ENCODE measurements at places on chromosomes 3 and 15.

- DNase-seq: no peak
Observed at GRCh38 chr3:197836244-197836643, 45.2 kb downstream of the LRCH3 start.

DNA sequence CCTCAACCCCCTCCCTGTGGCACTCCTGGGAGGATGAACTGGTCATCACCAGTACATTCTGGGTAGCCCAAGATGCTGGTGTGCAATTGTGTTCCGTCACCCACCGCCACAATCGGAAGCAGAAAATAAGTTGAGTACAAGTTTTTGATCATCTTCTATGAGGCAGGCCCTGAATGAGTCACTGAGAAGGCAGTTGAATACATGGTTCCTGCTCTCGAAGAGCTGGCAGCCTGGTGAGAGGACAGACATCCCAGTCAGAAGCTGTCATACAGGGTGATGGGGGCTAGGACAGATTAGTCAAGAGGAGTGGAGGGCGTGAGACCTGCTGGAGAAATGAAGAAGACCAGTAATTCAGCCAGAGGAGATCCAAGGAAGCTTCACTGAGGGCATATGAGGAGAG lies 6.2 kb downstream of the CEMIP start:
- DNase-seq: no peak

GRCh38 chr3:160927620-160928019 lies 171.6 kb downstream of the PPM1L start:
- DNase-seq: no peak

GRCh38 chr3:170154569-170155143 lies 26.9 kb downstream of the PHC3 start:
- DNase-seq: no peak
